Thoracic aorta (tissue), 2 donors: ENCODE measurements at places on chromosomes 1 and 21.

DNA sequence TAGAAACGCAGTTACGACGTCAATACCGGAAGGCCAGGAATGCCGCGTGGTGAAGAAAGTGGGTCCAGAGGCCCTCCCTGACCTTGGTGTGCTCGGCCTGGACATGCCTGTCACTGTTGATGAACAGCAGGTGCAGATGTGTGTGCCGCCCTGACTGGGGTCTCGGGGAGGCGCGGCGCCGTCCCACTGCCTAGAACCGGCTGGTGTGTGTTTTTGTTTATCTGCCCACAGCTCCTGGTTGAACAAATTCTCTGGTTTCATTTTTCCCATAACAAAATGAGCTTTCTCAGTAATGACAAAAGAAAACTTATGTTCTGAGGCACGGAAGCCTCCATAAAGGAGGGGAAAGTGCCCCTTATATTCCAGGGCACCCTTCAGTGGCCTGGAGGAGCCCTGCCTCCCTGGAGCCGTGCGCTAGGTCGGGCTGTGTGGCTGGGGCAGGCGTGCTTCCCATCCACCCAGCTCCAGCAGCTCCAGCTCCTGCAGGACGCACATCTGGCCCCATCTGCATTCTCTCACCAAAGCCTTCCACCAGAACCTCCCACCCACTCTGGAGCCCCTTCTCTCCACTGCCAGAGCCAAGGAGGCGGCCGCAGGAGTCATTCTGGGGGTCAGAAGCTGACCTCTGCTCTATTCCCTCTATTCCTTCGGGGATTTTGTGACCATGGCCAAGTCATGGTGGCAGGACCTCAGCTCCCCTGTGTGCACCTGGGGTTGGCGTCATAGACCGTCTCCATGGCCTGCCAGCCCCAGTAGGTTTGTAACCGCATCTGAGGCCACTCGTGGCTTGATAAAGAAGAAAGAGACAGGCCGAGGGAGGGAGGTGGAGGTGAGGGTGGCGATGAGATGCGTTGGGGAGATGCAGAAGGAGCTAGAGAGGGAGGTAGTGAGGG lies 20.1 kb upstream of the COL18A1 start:
- DNase-seq: no peak

GRCh38 chr1:19661721-19662228 lies 2.9 kb upstream of the HTR6 start:
- no peak for DNase-seq

DNA sequence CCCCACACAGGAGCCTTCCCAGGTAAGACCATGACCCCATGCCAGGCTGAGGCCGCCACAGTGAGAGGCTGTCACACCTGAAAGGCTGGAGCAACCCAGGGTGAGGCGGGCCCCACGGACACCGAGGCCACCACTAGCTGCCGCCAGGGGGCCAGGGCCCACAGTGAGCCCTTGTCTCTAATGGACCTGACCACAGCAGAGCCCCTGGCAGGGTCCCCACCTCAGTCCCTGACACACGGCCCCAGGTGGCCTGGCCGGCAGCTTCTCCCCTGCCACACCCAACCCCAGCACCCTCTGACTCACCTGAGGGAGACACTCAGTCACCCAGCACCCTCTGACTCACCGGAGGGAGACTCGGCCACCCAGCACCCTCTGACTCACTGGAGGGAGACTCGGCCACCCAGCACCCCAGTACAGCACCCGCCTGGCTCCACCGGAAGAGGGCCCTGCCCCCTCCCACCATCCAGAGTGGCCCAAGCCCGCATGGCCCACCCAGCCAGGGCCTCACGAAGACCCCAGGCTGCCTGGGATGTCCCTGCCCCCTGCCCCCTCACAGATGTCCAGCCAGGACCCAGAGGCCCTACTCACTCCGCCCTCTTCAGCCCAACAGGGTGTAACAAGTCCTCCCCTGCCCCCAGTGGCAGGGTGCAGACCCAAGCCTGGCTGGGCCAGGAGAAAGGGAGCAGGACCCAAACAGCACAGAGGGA lies 4.4 kb downstream of the DVL1 start:
- no peak for DNase-seq

- no peak for DNase-seq
Measured at GRCh38 chr1:3121401-3122210, 52.6 kb downstream of the PRDM16 start.

DNA sequence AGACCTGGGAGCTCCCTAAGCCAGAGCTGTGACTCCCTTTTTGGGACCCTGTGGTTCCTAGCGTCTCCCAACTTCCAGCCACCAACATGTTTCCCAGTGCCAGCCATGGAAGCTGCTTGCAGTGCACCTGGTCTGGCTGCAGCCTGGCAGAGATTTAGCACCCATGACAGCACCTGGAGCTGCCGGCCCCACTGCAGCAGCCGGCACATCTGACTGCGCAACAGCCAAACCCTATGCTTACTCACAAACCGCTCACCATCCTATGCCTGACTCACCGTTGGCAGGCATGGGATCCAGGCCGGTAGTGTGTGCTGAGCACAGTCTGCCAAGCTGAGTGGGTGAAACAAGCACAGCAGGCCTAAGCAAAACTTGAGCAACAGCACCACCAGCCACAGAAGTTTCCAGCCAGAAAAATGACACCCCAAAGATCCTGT lies 435.9 kb upstream of the PRMT6 start:
- no peak for DNase-seq
